ENCODE measurements at places on chromosomes 1 and 21. TPM values are rescaled to one million over a fixed set of nuclear protein-coding genes. Genes with fewer than 3 reads are reported as not detected.

Gene SPRR5
- total RNA-seq, result not detected

Gene MYOG
- not detected for total RNA-seq

Gene ADAM30
- total RNA-seq, result not detected

Gene SYPL2
- total RNA-seq, result 0.12 TPM

Gene CLCA1
- total RNA-seq, result not detected

Gene FBXO2
- 6.1 TPM for total RNA-seq

Gene CLDN17
- total RNA-seq, result not detected

Gene SYCP1
- not detected for total RNA-seq

Gene USP16
- total RNA-seq, result 19.1 TPM
